Amygdala (tissue), 56 donors: ENCODE measurements at places on chromosomes 6 and 20.

DNA sequence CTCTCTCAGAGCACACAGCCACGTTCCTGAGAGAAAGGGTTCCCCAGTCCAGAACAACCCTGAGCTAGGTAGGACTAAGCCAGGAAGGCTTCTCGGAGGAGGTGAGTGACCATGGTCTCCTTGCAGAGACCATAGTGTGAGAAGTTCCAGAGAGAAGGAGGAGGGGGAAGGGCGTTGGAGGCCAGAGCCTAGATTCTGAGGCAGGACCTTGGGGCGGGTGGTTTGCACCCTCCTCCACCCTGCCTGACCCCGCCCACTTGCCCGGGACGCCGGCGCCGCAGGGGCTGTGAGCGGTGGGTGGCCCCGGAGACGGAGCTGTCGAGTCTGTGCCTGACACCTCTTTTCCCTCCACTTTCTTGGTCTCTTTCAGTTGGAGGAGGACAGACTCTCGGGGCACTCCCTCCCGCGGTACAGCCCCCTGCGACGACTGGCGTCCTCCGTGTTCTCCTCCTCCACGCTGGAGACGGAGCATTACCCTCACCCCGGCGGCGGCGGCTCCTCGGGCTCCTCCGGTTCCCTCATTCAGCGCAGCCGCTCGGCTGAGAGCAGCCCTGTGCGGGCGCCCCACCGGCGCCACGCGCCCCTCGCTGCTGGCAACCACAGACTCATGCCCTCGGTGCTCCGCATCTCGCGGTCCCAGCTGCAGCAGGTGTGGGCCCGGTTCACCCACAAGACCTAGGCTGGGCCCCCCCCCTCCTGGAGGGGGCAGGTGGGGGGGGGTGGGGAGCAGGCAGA is 26.2 kb downstream of the TTBK1 start:
- DNase-seq, result no peak

GRCh38 chr6:108714766-108715414 is 133.3 kb upstream of the ARMC2 start:
- DNase-seq, result no peak

DNA sequence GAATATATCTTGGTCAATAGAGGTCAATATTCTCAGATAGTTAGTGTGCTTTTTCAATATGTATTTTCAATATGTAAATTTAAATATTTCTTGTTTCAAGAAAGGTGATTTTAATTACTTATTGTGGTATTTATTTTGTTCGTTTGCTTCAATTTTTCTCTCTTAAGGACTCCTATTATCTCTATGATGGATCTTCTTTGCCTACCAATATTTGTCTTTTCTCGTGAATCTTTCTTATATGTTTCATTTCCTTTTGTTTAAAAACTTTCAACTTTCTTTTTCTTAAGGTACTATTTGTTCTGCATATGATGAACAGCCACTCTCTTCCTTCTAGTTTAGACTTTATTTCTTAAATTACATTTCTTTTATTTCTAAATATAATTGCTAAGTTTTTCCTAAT is 46.1 kb upstream of the PSMF1 start:
- DNase-seq, result no peak

- no peak for DNase-seq
Measured at GRCh38 chr6:146123616-146124015, 94.8 kb downstream of the GRM1 start.

DNA sequence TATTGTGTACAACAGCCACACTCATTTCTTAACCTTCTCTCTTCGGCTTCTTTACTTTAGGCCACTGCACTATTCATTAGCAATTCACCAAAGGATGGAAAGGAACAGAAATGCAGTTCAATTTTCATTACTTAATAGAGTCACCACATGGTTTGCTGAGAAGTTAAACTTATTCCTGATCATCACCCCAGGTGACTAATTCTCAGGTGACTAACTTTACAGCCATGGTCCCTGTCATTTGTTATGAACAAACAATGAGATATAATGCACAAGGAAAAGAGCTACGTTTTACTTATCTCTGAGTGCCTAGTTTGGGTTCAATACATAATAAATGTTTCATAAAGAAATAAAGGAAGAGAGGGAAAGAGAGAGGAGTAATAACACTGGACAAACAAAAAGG is 45.8 kb upstream of the DST start:
- no peak for DNase-seq

- no peak for DNase-seq
Measured at GRCh38 chr20:58813369-58813768, 37.3 kb downstream of the GNAS-AS1 start.
